ENCODE measurements at places on chromosomes 11 and 22.
A peak's percentile ranks its signal among the peaks of the same experiment; 100 is the strongest.

DNA sequence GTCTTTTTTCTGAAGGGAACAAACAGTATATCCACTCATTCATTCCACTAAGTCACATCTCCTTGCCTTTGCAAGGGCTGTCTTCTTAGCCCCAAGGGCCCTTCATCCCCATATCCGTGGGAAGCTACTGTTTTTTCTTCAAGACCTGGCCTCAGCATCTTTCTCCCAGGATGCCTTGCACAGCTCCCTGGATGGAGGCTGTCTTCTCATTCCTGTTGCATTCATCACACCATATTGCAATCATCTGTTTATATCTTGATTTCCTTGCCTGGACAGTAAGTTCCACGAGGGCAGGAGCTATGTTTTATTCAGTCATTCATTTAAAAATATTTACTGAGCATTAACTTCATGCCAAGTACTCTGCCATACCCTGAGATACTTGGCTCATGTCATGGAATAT lies 29.3 kb upstream of the NECTIN1 start:
- DNase-seq = no peak

- DNase-seq = no peak
Measured at GRCh38 chr11:44066732-44067141, 667 bp downstream of the ACCS start.

DNA sequence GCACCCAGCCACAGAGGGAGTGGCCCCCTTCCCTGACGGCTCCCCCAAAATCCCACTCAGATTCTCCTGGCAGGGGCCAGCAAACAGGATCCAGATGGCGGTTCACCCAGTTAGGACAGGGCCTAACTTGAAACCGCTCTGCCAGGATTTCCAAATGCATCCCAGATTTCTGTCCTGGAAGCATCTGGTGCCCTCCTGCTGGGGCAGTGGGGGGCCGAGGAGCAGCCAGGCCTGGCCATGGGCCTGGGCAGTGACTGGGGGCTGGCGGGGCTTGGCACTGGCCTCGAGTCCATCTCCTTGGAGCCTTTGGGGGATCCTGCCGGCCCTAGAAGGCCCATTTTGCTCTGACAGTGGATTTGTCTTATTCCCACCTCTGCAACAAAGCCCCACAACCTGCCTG lies 17.9 kb upstream of the EMID1 start:
- no peak for DNase-seq

DNA sequence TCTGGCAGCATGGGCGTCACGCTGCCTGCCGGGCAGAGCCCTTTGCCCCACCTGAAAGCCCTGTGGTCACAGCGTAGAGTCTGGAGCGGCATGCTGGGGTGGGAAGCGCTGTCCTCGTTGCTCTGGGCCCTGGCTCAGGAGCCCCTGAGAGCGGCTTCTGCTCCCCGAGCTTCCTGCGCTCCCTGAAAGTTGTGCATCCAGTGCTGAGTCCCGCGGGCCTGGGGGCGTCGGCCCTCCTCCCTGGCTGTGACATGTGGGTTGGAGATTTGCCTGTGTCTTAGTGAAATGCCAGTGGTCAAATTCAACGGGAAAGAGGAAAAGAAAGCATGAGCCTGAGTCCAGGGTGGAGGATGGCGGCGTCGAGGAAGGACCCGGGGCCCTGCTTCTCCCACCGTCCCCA lies 1208.0 kb downstream of the BRD1 start:
- DNase-seq = no peak

DNA sequence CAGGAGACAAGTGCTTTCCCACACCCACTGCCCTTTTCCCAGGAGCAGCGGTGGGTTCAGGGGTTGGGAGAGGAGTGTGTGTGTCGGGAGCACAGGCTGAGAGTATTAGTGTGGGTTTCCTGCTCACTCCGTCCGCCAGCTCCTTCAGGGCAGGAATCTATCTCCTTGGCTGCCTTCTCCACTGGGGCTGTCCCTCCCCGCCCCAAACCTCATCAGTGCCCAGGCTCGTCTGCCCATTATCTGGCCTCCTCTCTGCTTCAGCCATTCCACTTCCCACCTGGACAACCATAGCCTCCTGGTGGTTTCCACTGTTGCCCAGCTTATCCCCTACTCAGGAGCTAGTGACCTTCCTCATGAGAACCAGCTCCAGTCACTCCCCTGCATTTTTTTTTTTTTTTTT lies 19.9 kb downstream of the ASPHD2 start:
- no peak for DNase-seq

GRCh38 chr22:25637032-25637431 lies 72.6 kb downstream of the GRK3 start:
- DNase-seq = no peak

- peak; percentile 25 for DNase-seq
Measured at GRCh38 chr22:46008836-46009596, 32.1 kb upstream of the WNT7B start.

- DNase-seq = no peak
Measured at GRCh38 chr11:105644839-105645573, 35.1 kb downstream of the GRIA4 start.

GRCh38 chr11:83092488-83093384 lies 21.0 kb upstream of the RAB30 start:
- no peak for DNase-seq

DNA sequence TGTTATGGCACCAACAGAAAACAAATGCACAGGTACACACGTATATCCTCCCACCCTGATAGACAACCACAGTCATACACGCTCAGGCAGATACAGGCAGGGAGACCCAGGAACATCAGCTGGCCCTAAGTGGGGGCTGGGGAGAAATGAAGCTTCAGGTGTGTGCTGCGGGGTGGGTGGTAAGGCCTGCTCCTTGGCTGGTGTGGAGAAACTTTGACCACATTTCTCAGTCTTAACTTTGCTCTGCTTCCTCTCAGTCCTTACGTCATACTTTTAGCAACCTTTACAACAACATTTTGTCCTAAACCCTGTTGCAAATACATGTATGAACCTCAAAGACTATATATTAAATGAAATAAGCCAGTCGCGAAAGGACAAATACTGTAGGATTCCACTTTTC lies 6.7 kb upstream of the ANAPC15 start:
- no peak for DNase-seq
